ENCODE measurements at places on chromosomes 16 and 17.

DNA sequence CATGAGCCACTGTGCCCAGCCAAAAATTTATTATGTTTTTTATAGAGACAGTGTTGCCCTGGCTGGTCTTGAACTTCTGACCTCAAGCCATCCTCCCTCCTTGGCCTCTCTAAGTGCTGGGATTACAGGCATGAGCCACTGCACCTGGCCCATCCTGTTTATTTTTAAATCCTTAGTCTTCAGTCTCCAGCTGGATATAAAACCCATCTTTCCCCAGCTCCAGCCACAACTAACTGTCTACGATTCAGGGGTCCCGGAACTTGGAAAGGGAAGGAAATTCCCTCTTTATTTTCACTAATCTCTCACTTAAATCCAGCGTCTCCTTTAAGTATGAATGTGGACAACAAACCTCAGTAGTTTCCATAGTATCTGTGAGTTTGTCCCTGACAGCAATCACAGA lies 62.2 kb downstream of the IQCK start:
- no peak for DNase-seq

DNA sequence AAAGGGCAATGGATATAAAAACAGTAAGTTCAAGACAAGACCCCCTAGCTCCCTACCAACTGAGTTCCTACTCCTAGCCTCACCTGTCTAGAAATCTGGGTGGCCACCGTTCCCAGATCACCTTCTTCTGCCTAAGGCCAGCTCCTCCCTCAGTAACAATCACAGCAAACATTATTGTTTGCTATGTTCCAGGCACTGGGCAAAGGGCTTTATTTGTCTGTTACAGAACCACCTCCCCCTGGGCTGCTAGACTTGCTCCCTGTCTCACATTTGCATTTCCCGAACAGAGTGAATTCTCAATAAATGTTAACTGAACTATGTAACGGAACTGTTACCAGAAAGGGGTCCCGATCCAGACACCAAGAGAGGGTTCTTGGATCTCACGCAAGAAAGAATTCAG lies 6.8 kb downstream of the LRRC3C start:
- DNase-seq = no peak

DNA sequence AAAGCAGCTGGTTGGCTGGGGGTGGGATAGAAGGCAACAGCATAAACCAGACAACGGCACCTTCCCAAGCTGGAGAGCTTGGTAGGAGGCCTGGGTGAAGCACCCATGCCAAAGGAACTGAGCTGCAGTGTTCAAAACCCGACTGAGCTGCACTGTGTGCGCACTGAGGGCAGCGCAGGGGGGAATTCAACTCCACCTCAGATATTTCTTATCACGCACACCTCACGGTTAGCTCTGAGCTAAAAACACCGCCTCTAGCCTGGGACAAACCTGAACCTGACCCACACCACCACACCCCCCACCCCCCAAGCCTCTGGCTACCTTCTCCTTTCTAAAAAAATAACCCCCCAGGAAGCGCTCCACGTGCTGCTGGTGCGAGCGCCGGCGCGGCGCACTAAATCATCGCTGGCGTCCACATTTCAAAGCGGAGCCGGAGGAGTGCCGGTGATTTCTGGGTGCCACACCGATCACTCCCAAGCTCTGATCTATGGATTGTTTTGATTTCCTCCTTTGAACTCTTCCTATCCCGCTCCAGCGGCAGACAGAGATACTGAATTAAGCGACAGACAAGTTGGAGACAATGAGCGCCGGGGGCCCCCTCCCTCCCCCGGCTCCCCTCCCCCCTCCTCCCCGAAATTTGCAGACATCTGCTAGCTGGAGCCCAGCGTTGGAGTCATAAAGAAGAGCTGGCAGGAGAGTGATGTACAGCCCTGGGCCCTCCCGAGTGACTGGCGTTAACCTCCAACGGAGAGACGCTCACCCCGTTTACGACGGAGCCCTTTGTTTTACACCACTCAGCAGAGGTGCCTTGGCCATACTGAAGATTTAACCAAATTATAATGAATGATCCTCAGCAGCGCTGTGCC lies 85.0 kb downstream of the NOG start:
- DNase-seq = no peak

DNA sequence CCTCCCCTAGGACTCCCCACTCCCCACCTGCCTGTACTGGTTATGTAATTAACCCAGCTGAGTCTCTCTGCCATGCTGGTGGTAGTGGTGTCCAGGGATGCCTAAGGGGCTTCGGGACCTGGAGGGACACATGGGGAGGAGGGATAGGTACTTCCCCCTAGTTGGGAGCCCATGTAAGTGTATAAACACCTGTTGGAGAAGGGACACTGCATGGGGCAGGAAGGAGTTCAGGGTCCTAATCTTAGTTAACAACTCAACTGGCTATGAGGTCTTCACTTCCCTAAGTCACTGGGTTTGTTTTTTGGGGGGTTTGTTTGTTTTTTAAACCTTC lies 1.3 kb downstream of the RASL10B start:
- no peak for DNase-seq

DNA sequence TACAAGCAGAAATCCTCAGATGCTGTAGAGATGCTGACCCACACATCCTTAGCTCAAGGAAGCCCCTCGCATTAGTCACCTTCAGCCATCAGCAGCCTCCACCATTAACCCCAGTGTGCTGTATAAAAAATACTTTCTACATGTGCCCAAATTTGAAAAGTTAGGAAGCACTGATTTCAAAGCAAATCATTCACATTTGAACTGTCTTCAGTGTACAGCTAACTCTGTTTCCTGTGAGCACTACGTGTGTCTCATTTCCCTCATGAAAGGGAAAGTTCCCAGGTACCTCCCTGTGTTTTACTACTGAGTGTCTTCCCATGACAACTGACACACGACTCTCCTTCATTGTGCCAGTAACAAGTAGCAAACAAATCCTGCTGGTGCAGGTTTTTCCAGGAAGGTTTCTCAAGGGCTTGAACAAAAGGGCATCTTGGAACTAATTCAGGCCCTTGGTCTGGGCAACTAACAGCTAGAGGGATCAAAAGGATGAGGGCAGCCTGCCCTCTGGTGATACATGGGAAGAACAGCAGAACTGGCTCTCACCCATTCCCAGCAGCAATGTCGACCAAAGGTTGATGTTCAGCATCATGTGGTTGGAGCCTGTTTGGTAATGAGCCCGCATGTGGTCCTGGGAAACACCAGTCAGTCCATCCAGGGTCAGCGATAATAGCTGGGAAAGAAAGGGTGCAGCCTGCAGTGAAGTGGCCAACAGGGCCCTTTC lies 4.0 kb downstream of the SLC35B1 start:
- no peak for DNase-seq

All from NCI-H1436 (cell line).